Naive thymus-derived CD4-positive, alpha-beta T cell (primary cell): ENCODE measurements at places on chromosomes 6 and 20. TPM values are rescaled to one million over a fixed set of nuclear protein-coding genes. Genes with fewer than 3 reads are reported as not detected.

- H3K36me3 ChIP-seq: no peaks in the 10 kb centered on the region
- no peaks in the 10 kb centered on the region for H3K27me3 ChIP-seq
- no peaks in the 10 kb centered on the region for H3K4me1 ChIP-seq
- no peak for DNase-seq
Observed at GRCh38 chr20:36147690-36148089, 6.8 kb upstream of the EPB41L1 start.

DNA sequence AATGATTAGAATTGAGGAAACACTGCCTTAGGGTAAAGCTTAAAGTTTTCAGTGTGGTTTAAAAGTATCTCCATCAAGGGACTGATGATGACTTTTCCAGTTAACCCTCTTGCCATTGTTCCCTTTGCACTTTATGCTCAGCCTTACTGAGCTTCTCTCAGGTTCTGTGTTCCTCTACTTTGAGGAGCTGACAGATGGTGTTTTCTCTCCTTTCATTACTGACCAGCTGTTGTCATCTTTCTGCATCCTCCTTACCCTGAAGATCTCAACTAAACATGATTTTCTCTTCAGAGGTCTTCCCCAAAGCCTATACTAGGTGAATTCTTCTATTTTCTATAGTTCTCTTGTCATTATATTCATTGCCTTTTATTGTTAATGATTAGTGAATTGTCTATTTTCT, 475.6 kb upstream of the SYNCRIP start:
- no peak overlapping the region for H3K27ac ChIP-seq
- H3K4me3 ChIP-seq: no peak overlapping the region
- no peaks in the 10 kb centered on the region for H3K27me3 ChIP-seq
- H3K36me3 ChIP-seq: no peaks in the 10 kb centered on the region
- H3K4me1 ChIP-seq: no peaks in the 10 kb centered on the region
- DNase-seq: no peak

DNA sequence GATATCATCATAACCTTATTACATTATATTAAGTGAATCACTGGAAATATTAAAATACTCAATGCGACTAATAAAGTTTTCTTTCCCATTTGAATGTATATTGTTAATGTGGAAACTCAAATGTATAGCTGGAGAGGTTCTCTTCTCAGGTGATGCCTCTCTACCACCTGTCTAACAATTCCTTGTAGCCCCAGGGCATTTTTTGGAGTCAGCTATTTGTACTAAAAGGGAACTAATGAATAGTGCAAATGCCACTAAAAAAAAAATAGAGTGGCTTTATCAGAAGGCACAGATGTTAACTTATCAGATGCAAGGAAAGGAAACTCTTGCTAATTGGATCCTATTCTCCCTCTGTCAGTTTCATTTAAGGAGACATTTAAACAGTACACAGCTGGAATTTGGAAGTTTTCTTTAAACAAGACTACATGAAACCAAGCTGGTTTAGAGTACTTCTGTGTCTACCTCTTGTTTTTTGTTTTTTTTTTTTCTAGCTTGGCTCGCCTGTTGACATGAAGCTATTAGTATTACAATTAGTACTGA, 897.0 kb upstream of the SLC35B3 start:
- no peak overlapping the region for H3K4me3 ChIP-seq
- no peaks in the 10 kb centered on the region for H3K27me3 ChIP-seq
- no peaks in the 10 kb centered on the region for H3K4me1 ChIP-seq
- no peak for DNase-seq
- H3K36me3 ChIP-seq: no peaks in the 10 kb centered on the region

The TRAPPC3L gene
- total RNA-seq: not detected

GRCh38 chr6:15790116-15790515, 127.3 kb upstream of the DTNBP1 start:
- H3K27ac ChIP-seq: no peak overlapping the region
- no peak overlapping the region for H3K4me3 ChIP-seq
- no peaks in the 10 kb centered on the region for H3K27me3 ChIP-seq
- H3K4me1 ChIP-seq: no peaks in the 10 kb centered on the region

DNA sequence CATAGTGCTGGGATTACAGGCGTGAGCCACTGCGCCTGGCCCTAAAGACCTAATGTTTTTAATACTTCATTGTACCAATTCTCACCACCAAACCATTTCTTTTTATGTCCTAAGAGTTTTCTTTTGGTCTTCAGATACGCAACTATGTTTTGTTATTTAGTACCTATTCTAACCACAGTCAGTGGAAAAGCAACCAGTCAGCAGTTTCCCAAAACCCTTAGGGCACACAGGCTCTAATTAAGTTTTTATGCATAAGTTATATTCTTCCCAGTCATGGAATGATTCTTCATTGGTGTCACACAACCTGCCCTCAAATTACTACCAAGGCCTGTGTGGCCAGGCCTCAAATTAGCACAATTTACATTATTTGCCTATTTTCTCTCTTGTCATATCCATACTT, 247.7 kb upstream of the KCNQ5 start:
- no peak overlapping the region for H3K4me3 ChIP-seq
- no peaks in the 10 kb centered on the region for H3K27me3 ChIP-seq
- no peak for DNase-seq
- H3K4me1 ChIP-seq: no peaks in the 10 kb centered on the region

DNA sequence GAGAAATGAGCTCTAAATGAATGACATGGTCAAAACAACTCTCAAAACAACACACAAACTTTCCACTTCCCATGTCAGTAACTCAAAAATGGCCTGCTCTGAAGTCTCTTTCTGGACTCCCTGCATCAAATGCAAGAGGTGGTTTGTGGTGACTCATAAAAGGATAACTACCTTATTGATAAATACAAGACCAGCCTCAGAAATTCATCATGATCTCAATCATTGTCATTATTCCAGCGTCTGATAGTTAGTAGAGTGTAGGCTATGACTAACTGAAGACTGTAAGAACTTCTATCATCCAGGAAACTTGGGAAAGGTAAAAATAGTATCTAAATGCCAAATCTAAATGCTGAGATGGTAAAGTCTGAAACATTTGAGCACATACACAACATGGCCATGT, 369.4 kb downstream of the BMP2 start:
- no peaks in the 10 kb centered on the region for H3K27me3 ChIP-seq
- H3K36me3 ChIP-seq: no peaks in the 10 kb centered on the region
